ENCODE measurements at places on chromosomes 12 and 14.
A peak's percentile ranks its signal among the peaks of the same experiment; 100 is the strongest.

GRCh38 chr12:117114784-117115183, 15.6 kb upstream of the TESC start:
- peaks cover 21% of the 10 kb centered on the region for H3K4me1 ChIP-seq
- no peaks in the 10 kb centered on the region for H3K27me3 ChIP-seq
- no peak overlapping the region for H3K4me3 ChIP-seq
- H3K27ac ChIP-seq = no peak overlapping the region

- H3K27ac ChIP-seq = no peak overlapping the region
- no peak overlapping the region for H3K4me3 ChIP-seq
- H3K4me1 ChIP-seq = peaks cover 16% of the 10 kb centered on the region
- H3K36me3 ChIP-seq = no peaks in the 10 kb centered on the region
- DNase-seq = no peak
- H3K27me3 ChIP-seq = no peaks in the 10 kb centered on the region
Observed at GRCh38 chr14:53103636-53104340, 49.3 kb downstream of the DDHD1 start.

DNA sequence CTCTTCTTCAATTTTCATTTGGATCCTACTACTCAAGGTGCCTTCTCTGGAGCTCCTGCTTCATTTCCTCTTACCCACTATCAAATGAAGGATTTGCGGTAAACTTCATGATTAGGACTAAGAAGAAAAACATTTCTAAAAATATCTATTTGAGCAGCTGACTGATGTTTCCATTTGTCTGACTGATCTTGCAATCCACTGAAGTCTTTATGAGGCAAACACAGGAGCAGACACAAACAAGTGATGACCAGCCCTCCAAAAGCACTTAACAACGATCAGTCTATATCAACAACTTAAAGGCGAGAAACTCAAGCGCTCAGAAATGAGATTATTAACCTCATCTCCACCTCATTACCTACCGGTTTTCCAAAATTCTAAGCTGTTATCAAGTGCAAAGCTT, 26.2 kb downstream of the OSBPL8 start:
- H3K4me3 ChIP-seq = no peak overlapping the region
- DNase-seq = no peak
- no peaks in the 10 kb centered on the region for H3K36me3 ChIP-seq
- peaks cover 4% of the 10 kb centered on the region for H3K4me1 ChIP-seq

DNA sequence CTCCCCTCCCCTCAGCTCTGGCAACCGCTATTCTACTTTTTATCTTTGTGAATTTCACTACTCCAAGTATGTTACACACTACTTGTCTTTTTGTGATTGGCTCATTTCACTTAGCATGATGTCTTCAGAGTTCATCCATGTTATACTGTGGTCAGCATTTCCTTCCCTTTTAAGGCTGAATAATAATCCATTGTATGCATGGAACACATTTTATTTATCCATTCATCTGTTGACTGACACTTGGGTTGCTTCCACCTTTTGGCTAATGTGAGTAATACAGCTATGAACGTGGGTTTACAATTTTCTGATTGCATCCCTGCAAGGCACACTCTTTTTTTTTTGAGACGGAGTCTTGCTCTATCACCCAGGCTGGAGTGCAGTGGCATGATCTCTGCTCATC, 53.0 kb upstream of the FUT8 start:
- no peak overlapping the region for H3K27ac ChIP-seq
- DNase-seq = no peak
- no peaks in the 10 kb centered on the region for H3K36me3 ChIP-seq

DNA sequence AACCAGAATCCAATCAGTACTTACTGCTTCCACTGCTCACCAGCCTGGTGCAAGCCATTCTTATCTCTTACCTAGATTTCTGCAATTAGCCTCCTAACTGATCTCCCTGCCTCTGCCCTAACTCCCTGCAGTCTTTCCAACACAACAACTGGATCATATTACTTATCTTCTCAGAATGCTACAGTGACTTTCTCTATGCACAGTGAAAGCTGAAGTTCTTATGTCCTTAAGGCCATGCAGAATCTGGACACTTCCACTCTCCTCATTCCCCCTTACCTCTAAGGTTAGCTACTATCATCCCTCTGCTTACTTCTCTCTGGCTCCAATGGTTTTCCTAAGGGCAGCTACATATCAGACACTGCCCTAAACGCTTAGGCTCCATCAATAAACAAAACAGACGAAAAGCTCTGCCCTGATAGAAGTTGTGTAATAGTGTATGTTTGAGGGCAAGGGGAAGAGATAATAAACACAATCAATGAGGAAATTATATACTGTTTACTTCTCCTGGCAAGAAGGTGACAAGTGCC, 4.0 kb downstream of the KTN1 start:
- no peak overlapping the region for H3K27ac ChIP-seq
- H3K4me3 ChIP-seq = no peak overlapping the region
- H3K4me1 ChIP-seq = no peaks in the 10 kb centered on the region
- H3K27me3 ChIP-seq = no peaks in the 10 kb centered on the region
- DNase-seq = no peak

- H3K27me3 ChIP-seq = no peaks in the 10 kb centered on the region
- peaks cover 19% of the 10 kb centered on the region for H3K36me3 ChIP-seq
- H3K4me3 ChIP-seq = no peak overlapping the region
- peaks cover 24% of the 10 kb centered on the region for H3K4me1 ChIP-seq
Observed at GRCh38 chr12:51242876-51243275, 4.2 kb downstream of the DAZAP2 start.

GRCh38 chr12:99455350-99456035, 192.1 kb upstream of the GARIN6 start:
- no peaks in the 10 kb centered on the region for H3K4me1 ChIP-seq
- no peak for DNase-seq
- H3K36me3 ChIP-seq = no peaks in the 10 kb centered on the region
- no peaks in the 10 kb centered on the region for H3K27me3 ChIP-seq
- no peak overlapping the region for H3K4me3 ChIP-seq

GRCh38 chr12:6942331-6942665, 1.3 kb upstream of the RNU7-1 start:
- H3K36me3 ChIP-seq = peaks cover 47% of the 10 kb centered on the region
- H3K27ac ChIP-seq = no peak overlapping the region
- no peak for DNase-seq
- H3K4me3 ChIP-seq = no peak overlapping the region
- H3K4me1 ChIP-seq = peaks cover 32% of the 10 kb centered on the region
- H3K27me3 ChIP-seq = no peaks in the 10 kb centered on the region

DNA sequence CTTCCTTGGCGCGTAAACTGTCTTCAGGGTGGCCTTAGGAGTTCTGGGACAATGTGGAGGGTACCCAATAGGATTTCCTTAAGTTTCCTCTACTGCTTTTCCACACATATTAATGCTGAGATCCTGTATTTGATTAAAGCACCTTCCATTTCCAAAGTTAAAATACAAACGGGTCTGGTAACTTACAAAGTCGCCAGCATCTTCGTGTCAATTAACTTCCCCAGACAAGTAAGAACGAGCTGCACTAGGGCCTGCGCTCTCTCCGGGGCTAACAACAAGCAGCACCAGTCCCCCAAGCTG, 130.9 kb downstream of the NDUFA12 start:
- no peaks in the 10 kb centered on the region for H3K4me1 ChIP-seq
- peaks cover 32% of the 10 kb centered on the region for H3K27me3 ChIP-seq
- H3K36me3 ChIP-seq = no peaks in the 10 kb centered on the region
- no peak overlapping the region for H3K27ac ChIP-seq
- DNase-seq = no peak

- no peaks in the 10 kb centered on the region for H3K27me3 ChIP-seq
- DNase-seq = no peak
- no peaks in the 10 kb centered on the region for H3K36me3 ChIP-seq
Observed at GRCh38 chr12:64160711-64161060, 61.4 kb downstream of the KICS2 start.

DNA sequence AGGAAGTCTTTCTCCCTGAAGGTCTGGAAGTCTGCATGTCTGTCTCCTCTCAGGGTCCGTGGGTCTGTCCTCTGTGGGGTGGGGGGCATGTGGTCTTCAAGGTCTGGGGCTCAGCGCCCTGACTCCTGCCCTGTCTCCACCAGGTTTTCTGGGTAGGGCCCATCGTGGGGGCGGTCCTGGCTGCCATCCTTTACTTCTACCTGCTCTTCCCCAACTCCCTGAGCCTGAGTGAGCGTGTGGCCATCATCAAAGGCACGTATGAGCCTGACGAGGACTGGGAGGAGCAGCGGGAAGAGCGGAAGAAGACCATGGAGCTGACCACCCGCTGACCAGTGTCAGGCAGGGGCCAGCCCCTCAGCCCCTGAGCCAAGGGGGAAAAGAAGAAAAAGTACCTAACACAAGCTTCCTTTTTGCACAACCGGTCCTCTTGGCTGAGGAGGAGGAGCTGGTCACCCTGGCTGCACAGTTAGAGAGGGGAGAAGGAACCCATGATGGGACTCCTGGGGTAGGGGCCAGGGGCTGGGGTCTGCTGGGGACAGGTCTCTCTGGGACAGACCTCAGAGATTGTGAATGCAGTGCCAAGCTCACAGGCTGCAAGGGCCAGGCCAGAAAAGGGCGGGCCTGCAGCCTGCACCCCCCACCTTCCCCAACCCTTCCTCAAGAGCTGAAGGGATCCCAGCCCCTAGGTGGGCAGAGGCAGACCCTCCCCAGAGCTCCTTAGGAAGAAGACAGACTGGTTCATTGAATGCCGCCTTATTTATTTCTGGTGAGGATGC, 3.4 kb downstream of the AQP5 start:
- peaks cover 18% of the 10 kb centered on the region for H3K4me1 ChIP-seq
- no peak for DNase-seq
- no peak overlapping the region for H3K4me3 ChIP-seq
- no peak overlapping the region for H3K27ac ChIP-seq
- peaks cover 19% of the 10 kb centered on the region for H3K27me3 ChIP-seq

DNA sequence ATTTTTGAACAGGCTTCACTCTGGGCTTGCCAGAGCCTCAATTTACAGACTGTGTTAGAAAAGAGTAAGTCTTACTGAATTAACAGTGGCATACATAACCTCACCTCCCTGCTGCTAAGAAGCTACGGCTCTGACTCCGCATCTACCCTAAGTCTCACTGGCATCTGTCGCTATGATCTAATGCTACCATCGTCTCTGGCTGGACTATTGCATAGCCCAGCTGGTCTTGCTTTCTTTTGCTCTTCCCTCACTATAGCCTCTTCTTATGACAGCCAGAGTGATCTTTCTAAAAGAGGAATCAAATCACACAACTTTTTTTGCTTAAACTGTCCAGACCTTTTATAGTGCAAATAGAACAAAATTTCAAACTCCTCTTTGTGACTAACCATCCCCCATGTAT, 81.1 kb downstream of the SLC24A4 start:
- no peaks in the 10 kb centered on the region for H3K36me3 ChIP-seq
- H3K4me3 ChIP-seq = no peak overlapping the region
- no peaks in the 10 kb centered on the region for H3K27me3 ChIP-seq
- H3K27ac ChIP-seq = no peak overlapping the region

GRCh38 chr12:10718279-10718821, 4.8 kb downstream of the YBX3 start:
- H3K27ac ChIP-seq = no peak overlapping the region
- H3K27me3 ChIP-seq = no peaks in the 10 kb centered on the region
- H3K4me1 ChIP-seq = peaks cover 60% of the 10 kb centered on the region
- no peaks in the 10 kb centered on the region for H3K36me3 ChIP-seq
- no peak for DNase-seq
- H3K4me3 ChIP-seq = no peak overlapping the region

GRCh38 chr12:20420557-20420956, 52.2 kb downstream of the PDE3A start:
- H3K4me3 ChIP-seq = no peak overlapping the region
- H3K4me1 ChIP-seq = peaks cover 6% of the 10 kb centered on the region
- H3K27ac ChIP-seq = no peak overlapping the region
- no peaks in the 10 kb centered on the region for H3K36me3 ChIP-seq
- no peaks in the 10 kb centered on the region for H3K27me3 ChIP-seq

DNA sequence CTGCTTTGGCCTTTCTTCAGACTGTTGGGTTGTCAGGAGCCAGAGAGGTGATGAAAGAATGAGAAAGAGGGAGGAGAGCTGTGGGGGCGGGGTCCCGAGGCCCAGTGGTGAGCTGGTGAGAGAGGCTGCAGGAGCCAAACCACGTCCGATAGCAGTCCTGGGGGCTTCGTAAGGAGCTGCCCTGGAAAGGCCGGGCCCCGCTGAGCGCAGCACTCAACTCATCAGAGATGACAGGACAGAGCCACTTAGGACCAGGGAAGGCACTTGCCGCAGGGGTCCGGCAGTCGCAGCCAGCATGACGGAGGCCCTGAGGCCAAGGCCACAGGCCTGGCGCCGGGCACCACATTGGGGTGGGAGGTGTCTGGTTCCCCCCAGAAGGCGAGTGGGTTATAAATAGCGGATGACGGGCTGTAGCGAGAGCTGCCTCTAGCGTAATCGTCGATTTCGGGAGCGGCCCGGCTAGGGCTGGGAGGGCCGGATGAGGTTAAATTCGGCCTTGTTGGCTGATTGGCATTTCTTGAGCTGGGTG, 179.0 kb downstream of the TSPAN9 start:
- no peaks in the 10 kb centered on the region for H3K4me1 ChIP-seq
- H3K4me3 ChIP-seq = no peak overlapping the region
- no peak for DNase-seq
- H3K27me3 ChIP-seq = no peaks in the 10 kb centered on the region
- no peaks in the 10 kb centered on the region for H3K36me3 ChIP-seq
- no peak overlapping the region for H3K27ac ChIP-seq

- H3K27me3 ChIP-seq = no peaks in the 10 kb centered on the region
- H3K27ac ChIP-seq = peak overlapping the region; percentile 30
- DNase-seq = no peak
Observed at GRCh38 chr12:122721057-122721545, 4.5 kb upstream of the HCAR3 start.

DNA sequence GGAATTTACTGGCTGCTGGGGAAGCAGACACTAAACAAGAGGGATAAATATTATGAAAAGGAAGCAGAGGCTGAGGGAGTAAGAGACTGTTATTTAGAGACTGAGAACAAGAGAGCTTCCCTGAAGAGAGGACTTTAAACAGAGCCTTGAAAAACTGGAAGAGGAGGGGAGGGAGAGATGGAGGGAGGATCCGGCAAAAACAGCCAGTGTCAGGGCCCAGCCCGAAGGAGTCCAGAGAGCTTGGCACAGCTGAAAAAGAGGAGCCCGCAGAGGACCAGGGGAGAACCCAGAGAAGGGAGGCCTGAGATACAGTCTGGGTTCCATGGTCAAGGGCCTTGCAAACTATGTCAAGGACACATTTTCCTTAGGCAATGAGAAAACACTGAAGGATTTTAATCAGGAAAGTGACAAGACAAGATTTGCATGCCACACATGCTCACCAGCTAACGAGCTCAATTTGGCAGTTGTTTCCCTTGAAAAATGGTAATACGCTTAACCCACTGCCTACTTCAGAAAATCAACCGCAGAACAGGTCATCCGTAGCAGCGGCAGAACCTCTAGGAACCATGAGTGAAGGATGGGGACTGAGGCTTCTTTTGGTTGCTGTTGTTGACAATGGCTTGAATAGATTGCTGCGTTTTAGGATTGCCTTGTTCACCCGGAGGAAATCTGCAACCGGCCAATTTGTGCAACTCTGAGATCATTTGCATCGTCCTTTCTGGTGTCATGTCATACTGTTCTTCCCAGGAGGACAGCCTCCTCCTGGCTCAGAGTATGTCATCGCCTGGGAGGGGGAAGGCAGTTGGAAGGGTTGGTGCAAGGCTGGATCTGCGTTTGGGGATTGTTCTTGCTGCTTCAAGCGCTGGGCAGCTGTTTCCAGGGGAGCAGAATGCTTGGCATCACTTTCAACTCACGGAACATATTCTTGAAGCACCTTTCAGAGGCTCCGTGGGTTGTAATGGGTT, 108.2 kb downstream of the PRMT8 start:
- no peak overlapping the region for H3K27ac ChIP-seq
- H3K27me3 ChIP-seq = no peaks in the 10 kb centered on the region
- no peaks in the 10 kb centered on the region for H3K36me3 ChIP-seq
- DNase-seq = no peak
